Left lung (tissue), 14 donors: ENCODE measurements at places on chromosomes 13 and 19.

DNA sequence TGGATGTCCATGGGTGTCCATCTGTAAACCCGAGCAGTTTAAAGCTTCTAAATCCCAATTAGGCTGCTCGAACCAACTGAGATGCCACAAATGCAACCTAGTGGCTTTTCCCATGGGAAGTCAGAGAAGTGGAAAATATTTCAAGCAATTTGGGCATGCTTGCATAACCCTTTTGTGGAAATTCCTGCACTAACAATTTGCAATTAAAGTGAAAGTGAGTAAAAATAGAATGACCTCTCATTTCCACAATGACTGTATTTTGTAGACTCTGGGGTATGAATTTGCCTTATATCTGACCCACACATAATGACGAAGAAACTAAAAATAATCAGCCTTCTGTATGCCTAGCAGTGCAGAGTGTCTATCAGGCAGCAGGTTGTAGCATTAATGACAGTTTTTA is 91.8 kb upstream of the TSC22D1 start:
- no peak for DNase-seq

DNA sequence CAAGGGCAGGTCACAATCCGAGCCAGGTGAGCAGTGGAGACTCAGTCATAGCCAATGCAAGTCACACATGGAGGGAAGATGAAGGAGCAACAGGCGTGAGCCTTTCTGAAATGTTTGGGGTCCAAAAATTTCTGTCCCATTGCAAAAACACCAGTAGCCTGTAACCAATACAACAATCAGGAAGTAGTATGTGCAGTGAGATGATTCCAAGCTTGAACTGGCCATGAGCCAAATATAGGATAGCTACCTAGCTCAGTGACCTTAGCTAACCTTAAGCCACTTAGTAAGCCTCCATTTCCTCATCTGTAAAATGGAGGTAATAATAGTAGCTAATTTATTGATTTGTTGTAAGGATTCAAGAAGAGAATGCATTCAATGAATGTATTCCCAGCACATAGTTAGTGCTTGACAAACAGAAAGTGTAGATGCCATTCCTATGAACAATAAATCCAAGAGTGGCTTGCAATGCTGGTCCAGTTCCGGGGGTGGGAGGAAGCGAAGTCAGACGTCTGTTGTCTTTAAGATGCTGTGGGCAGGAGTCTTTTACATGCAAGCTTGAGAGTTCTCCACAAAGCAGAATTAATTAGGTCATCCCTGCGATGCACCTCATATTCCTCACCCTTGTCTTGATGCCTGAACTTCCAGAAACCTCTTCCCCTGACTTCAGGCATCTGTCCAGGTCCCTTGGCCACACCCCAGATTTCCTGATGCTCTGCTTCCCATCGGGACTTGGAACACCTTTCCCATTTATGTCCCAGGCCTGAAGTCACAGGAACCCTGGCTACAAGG is 195.7 kb upstream of the UBL3 start:
- no peak for DNase-seq

- DNase-seq, result no peak
Measured at GRCh38 chr19:13401388-13401787, 104.9 kb downstream of the CACNA1A start.

- no peak for DNase-seq
Measured at GRCh38 chr19:45172173-45172572, 5.9 kb downstream of the TRAPPC6A start.

DNA sequence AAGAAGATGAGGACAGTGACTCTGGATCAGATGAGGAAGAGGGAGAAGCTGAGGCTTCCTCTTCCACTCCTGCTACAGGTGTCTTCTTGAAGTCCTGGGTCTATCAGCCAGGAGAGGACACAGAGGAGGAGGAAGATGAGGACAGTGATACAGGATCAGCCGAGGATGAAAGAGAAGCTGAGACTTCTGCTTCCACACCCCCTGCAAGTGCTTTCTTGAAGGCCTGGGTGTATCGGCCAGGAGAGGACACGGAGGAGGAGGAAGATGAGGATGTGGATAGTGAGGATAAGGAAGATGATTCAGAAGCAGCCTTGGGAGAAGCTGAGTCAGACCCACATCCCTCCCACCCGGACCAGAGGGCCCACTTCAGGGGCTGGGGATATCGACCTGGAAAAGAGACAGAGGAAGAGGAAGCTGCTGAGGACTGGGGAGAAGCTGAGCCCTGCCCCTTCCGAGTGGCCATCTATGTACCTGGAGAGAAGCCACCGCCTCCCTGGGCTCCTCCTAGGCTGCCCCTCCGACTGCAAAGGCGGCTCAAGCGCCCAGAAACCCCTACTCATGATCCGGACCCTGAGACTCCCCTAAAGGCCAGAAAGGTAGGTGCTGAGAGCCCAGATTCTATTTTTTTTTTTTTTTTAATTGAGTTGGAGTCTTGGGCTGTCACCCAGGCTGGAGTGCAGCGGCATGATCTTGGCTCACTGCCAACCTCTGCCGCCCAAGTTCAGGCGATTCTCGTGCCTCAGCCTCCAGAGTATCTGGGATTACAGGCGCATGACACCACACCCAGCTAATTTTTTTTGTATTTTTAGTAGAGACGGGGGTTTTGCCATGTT is 2.3 kb downstream of the PPP1R15A start:
- DNase-seq, result no peak

GRCh38 chr19:34997071-34997617 is 3.0 kb upstream of the GRAMD1A start:
- DNase-seq, result no peak

DNA sequence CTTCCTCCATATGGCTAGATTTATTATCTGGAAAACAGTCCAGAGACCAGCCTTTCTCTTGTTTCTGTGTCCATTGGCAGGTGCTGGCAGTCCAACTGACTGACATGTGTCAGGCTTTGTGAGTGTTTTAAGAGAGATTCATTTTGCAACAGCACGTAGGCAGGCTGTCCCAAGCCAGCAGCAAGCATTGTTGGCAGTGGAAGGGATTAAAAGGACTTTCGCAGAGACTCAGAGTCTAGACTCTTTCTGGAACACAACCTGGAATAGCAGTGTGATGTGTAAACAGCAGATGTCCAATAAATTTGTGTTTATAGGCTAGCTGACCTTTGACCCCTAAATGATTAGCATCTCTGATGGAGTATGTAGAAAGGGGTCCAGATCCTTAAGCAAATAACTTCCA is 222.2 kb upstream of the SERP2 start:
- DNase-seq, result no peak

- no peak for DNase-seq
Measured at GRCh38 chr13:105660561-105660960, 874.9 kb downstream of the EFNB2 start.

- no peak for DNase-seq
Measured at GRCh38 chr19:19406878-19407632, 1.6 kb downstream of the GATAD2A start.

DNA sequence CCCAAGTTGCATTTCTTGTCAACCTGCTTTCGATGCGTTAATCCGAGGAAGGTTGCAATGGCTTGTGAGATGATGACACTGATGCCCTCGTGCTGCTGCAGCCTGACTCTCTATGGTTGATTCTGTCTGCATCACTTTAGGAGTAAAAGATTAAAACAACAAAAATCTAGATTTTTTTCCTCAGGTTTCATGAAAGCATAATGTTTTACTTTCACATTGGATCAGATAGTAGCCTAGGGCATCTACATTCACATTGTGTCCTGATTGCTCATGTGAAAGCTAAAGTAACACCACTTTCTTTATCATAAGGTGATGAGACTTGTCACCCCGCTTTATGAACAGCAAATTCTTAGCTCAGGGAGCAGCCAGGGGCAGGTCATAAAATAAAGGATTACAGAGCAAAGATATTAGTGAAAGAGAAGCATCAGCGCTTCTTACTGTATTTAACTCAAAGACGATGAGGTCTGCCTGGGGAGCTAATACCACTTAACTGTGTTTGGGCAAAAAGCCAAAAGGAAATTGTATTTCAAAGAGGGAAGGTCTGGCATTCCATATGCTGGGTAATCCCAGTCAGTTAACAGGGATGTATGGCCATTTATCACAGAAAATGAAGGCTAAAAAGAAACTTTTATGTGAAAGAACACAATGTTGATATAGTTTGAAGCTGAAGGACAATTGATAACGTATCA is 270.5 kb downstream of the GPC6 start:
- DNase-seq, result no peak

- no peak for DNase-seq
Measured at GRCh38 chr13:111904166-111904565, 162.8 kb upstream of the SOX1 start.

GRCh38 chr19:18310118-18310909 is 12.6 kb downstream of the LSM4 start:
- no peak for DNase-seq

GRCh38 chr13:114325729-114326128 is 11.4 kb downstream of the CHAMP1 start:
- DNase-seq, result no peak

DNA sequence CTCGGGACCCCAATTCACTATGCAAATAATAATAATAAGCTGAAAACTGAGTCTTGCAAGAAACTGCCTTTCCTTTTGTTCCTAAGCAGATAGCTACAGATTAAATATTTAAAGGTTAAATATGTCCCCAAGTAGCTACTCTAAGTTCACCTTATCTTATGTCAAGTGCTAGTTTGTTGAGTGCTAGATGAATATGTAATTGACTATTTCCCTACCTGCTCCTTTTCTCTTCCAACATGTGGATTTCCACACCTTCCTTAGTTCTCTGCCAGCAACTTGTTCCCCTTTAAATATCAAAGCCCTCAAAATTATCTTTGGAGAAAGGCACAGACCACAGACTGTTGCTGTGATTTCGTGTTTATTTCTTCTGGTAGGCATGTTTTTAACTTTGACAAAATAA is 709.2 kb upstream of the SLITRK1 start:
- DNase-seq, result no peak

DNA sequence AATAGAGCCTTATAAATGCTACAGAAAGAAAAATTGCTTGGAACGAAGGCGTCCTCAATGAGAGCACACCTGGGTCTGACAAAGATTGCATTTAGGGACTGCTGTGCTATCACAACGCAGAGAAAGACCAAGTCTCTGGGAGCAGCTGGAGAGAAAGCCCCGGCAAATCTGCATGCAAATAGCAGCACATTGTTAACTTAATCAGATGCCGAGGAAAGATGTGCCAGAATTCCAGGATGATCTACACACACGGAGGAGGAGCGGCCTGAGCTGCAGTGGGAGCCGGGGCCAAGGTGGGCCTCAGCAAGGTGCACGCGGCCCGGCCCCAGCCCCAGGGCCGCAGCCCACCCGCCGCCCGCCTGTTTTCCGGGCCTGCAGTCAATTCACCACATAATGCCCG is 1.4 kb downstream of the ZNF536 start:
- DNase-seq, result no peak

- DNase-seq, result no peak
Measured at GRCh38 chr19:4018140-4018613, 10.6 kb downstream of the PIAS4 start.

DNA sequence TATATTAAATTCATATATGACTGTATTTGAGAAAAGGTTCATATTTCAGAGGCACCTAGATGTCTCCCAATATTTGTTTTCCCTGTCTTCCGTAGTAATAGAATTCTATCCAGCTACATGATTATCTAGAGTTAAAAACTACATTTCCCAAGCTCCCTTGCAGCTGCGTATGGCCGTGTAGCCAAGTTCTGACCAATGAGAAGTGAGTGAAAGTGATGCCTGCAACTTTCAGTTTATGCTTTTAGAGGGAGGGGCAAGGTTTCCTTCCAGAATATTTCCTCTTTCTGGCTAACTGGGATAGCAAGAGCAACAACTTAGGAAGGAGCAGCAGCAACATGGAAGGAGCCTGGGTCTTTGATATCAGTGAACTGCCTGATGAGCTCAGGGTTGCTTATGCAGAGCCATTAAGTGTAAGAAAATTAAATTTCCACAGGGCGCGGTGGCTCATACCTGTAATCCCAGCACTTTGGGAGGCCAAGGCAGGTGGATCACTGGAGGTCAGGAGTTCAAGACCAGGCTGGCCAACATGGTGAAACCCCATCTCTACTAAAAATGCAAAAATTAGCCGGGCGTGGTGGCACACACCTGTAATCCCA is 23.2 kb upstream of the CYP2A13 start:
- no peak for DNase-seq

GRCh38 chr19:6813659-6814058 is 41.2 kb downstream of the VAV1 start:
- no peak for DNase-seq

DNA sequence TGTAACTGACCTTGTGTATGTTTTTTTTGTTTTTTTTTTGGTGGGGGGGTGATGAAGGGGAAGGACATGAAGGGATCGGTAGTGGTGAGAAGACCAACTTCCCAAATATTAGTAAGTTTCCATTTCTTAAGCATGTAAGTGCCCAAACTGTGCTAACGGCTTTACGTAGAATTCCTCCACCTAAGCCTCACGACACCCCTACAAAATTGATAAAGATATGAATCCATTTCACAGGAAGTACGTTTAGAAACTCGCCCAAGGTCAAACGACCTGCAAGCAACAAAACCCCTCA is 649 bp downstream of the UQCRFS1 start:
- no peak for DNase-seq

GRCh38 chr13:111947876-111948275 is 119.1 kb upstream of the SOX1 start:
- DNase-seq, result no peak

DNA sequence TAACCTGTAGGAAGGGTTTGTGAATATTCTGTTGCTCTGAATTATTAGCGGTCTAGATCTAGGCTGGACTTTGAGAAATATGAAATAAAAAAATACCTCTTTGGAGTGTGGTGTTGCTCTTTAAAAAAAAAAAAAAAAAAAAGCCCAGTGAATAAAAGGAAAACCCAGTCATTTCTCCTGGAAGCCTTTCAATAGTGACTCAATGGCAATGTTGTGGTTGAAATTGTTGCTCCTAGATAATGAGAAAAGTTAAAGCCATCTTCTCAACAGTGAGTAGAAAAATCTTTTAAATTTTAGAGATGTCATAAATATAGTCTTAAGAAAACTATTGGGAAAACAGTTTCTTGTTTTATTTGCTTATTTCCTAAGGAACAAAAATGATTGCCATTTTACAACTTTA is 135.3 kb downstream of the RFC3 start:
- no peak for DNase-seq

DNA sequence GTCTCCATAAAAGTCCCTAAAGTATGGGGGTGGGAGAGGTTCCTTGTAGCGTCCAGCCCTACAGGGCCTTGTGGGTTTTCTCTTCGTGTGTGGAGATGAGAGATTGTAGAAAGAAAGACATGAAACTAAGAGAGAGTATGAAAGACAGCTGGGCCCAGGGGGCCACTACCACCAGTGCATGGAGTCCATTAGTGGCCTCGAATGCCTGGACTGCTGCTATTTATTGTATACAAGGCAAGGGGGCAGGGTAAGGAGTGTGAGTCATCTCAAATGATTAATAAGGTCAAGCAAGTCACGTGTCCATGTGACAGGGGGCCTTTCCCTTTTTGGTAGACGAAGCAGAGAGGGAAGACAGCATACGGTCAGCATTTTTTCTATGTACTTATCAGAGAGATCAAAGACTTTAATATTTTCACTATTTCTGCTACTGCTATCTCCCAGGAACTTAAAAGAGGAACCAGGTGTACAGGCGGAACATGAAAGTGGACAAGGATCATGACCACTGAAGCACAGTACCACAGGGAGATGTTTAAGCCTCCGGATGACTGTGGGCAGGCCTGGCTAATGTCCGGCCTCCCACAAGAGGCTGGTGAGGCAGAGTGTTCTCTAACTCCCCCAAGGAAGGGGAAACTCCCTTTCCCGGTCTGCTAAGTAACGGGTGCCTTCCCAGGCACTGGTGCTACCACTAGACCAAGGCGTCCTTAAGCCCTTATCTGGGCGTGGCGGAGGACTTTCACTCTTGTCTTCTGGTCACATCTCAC is 25.5 kb downstream of the FGF21 start:
- DNase-seq, result no peak
